ENCODE measurements at places on chromosomes 7 and 10.

GRCh38 chr10:132836832-132837540 is 51.0 kb upstream of the NKX6-2 start:
- DNase-seq = peak; percentile 86

GRCh38 chr7:151794508-151795167 is 82.3 kb downstream of the PRKAG2 start:
- DNase-seq = no peak

- no peak for DNase-seq
These were observed 219.0 kb upstream of the MEOX2 start for GRCh38 chr7:15905251-15906040.

- DNase-seq = no peak
These were observed 64.2 kb downstream of the PHYHIPL start for GRCh38 chr10:59240582-59241183.

DNA sequence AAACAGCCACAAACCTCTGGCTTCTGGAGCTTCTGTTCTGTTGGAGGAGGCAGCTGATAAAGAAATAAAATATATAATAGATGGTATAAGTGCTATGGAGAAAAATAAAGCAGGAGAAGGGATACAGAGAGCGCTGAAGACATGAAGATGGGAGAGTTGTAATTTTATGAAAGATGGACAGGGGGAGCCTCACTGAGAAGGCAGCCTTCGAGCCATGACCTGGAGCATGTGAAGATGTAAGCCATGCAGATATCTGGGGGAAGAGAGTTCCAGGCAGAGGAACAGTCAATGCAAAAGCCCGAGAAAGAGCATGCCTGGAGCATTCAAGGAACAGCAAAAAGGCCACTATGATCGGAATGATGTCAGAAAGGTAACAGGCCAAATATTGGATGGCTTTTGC is 187.5 kb downstream of the KIAA1217 start:
- no peak for DNase-seq

- no peak for DNase-seq
These were observed 7.6 kb downstream of the LZTS2 start for GRCh38 chr10:101007099-101007711.

GRCh38 chr10:43746906-43747305 is 98.2 kb upstream of the ZNF32 start:
- no peak for DNase-seq

GRCh38 chr7:741191-741671 is 14.2 kb upstream of the PRKAR1B start:
- DNase-seq = no peak

GRCh38 chr7:81161451-81162075 is 242.7 kb upstream of the SEMA3C start:
- DNase-seq = no peak

GRCh38 chr10:83545901-83546391 is 593.4 kb upstream of the GHITM start:
- DNase-seq = no peak

DNA sequence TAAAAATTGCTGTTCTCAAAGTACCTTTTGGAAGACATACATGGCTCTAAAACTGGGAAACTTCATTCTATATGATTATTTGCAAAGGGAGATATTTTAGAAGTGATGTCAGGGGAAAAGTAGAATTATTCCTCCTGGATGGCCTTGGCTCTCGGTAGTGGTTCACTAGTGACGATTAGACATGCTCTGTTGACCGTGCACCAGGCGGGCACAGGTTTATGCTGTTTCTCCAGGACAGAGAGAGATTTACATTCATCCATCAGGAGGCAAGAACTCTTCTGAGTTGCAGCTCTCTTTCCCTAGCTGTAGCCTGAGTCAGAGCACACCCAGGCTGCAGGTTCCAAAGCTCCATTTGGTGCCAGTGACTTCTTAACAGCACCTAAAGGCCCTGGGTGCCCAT is 184.9 kb upstream of the WDR11 start:
- no peak for DNase-seq

DNA sequence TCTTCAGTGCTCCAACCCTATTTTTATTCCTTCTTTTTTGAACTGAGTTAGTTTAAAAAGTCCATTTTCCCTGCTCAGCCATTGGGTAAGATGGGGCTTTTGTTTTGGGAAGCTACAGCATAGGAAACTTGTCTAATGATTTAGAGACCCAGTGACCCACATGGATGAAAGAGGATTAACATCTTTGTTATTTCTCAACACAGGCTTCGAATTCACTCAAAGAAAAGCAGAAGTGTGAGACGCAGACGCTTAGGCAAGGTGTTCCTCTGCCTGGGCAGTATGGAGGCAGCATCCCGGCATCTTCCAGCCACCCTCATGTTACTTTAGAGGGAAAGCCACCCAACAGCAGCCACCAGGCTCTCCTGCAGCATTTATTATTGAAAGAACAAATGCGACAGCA is 152.0 kb downstream of the HDAC9 start:
- no peak for DNase-seq

GRCh38 chr10:6050801-6051445 is 11.2 kb downstream of the IL2RA start:
- DNase-seq = peak; percentile 52

- no peak for DNase-seq
These were observed 144.0 kb upstream of the MKLN1 start for GRCh38 chr7:131183611-131184119.

DNA sequence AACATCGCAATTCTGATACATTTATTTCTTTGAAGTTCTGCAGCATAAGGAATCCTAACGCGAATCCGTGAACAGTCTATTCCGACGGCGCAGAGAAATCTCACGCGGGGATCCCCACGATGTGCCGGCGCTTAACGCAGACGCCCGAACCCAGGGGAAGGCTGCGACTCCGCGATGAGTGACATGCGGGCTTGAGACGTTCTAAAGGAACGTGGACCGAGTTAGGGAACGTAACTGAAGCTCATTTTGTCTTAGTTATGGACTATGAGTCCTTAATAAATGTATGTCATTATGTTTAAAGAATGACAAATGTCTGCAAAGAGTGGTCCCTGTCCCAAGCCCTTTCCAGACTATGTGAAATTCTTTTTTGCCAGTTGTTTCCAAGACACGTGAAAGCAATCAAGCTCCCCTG is 995 bp upstream of the PARD3 start:
- DNase-seq = no peak

DNA sequence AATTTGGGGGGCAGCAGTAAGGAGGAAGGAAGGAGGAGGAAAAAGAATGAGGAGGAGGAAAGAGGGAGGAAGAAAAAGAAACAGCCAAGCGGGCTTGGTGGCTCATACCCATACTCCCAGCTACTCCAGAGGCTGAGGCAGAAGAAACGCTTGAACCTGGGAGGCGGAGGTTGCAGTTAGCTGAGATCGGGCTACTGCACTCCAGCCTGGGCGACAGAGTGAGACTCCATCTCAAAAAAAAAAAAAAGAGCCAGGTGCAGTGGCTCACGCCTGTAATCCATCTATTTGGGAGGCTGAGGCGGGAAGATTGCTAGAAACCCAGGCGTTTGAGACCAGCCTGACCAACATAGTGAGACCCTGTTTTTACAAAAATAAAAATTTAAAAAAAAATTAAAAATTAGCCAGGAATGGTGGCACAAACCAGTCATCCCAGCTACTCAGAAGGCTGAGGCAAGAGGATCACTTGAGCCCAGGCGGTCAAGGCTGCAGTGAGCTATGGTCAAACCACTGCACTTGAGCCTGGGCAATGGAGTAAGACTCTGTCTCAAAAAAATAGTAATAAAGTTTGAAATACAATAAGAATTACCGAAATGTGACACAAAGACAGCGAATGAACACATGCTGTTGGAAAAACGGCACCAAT is 14.1 kb upstream of the CRCP start:
- DNase-seq = no peak

All from GM12891 (cell line).